ENCODE measurements at places on chromosomes 2 and 18.

DNA sequence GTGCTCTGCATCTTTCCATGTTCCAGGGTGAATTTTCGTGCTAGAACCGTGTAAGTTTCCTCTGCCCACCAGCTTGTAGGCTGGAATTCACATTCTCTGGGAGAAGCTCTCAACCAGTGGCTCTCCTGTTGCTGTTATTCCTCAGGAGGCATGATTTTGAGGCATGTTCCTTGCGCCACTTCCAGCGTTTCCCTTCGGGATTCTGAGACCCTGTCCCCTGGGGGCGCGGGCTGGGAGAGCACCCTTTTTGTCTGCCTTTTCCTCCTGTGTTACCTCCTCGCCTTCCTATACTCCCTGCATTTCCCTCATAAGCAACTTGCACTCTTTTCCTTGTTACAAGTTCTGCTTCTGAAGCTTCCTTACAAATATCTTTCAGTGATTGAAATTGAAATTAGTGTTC, 156.4 kb downstream of the PTPRM start:
- no peak for DNase-seq

DNA sequence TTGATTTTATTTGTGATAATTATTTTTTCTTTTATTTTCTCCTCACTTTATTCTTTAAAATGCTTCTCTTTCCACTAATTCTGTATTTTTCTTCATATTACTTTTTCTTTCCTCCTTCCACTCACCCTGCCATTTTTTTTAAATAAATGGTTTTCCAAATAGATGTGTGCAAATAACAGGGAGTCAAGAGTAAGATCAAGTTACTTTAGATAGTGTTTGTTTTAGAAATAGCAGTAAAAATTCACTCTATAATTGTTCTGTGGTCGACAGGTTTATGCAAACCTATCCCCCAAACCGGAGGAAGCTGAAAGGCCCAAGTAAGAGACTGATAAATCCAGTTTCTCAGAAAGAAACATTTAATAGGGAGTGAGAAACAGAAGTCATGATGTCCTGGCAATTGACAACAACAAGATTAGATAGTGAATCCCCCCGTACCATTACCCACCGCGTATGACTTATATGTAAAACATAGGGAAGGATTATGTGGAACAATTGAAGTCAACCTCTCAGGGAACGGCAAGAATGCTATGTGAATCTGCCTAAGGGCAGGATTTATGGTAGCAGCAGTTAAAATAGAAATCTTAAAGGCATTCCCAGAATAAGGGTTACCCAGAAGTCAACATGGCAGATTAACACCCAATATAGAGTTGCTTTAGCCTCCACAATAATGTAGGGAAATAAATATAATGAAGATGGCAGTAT, 75.5 kb downstream of the KYNU start:
- no peak for DNase-seq

GRCh38 chr2:3867469-3867868, 164.1 kb downstream of the DCDC2C start:
- no peak for DNase-seq

DNA sequence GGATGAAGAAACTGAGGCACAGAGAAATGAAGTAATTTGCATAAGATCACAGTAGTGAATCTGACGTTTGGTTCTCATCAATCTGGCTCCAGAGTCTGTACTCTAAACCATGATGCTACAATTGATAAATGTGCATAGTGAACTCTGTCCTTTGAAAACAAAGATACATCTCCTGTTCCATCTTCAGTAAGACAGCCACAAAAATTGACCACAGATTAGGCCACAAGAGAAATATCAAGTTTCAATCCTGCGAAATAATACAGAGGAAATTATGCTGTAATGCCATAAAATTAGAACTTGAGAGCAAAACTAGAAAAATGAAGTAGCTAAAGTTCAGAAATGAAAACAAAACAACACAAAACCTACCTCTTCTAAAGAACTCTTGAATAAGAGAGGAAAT, 28.4 kb downstream of the FAM98A start:
- DNase-seq = no peak

DNA sequence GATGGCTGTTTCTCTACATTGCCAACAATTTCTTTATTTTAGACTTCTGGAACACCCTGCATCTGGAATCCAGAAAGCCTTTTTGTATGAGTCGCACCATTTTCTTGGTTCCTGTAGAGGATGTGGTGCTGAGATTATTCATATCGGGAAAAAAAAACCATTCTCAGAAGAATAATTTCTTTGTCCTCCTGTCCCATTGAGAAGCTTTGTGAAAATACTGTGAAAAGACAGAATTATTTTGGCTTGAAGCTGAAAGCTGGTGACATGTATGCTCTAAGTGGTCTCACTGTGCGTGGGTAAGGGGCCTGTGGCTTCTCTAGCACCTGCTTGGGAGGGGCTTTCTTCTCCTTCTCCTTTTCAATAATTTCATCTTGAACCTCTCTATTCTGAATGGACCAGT, 138.4 kb downstream of the FAM210A start:
- DNase-seq = no peak

All from progenitor cell of endocrine pancreas (in vitro differentiated cells).